Cerebellum (tissue), 4 donors: ENCODE measurements at places on chromosomes 6 and 20.
A peak's percentile ranks its signal among the peaks of the same experiment; 100 is the strongest.

DNA sequence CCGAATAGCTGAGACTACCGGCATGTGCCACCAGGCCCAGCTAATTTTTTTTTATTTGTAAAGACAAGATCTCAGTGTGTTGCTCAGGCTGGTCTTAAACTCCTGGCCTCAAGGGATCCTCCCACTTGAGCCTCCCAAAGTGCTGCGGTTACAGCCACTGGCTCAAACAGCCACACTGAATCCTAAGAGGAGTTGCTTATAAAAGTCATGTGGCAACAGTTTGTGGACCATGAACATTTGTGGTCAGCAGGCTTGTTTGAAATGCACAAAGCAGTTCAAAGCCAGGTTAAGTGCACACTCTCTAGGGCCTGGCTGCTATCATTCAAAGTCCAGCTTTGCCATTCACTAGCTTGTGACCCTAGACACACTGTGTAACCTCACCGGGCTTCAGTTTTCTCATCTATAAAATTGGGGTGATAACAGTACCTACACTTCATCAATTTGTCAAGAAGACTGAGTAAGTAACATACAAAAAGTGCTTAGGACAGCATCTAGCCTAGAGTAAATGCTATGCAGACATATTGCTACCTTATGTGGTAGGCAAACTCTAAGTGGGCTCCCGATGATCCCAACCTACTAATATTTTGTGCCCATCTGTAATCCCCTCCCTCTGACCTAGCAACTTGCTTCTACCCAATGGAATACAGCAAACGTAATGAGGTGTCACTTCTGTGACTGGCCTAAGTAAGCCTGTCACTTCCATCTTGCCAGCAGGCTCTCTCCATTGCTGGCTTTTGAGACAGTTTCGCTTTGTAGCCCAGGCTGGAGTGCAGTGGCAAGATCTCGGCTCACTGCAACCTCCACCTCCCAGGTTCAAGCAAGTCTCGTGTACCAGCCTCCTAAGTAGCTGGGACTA is 122.9 kb downstream of the ZMYND8 start:
- no peak for DNase-seq

DNA sequence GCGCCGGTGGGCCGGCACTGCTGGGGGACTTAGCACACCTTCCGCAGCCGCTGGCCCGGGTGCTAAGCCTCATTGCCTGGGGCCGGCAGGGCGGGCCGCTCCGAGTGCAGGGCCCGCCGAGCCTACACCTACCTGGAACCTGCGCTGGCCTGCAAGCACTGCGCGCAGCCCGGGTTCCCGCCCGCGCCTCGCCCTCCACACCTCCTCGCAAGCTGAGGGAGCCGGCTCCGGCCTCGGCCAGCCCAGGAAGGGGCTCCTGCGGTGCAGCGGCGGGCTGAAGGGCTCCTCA is 10.7 kb upstream of the MPC1 start:
- no peak for DNase-seq

- DNase-seq, result no peak
These were observed 10.8 kb upstream of the PARD6B start for GRCh38 chr20:50720582-50720981.

DNA sequence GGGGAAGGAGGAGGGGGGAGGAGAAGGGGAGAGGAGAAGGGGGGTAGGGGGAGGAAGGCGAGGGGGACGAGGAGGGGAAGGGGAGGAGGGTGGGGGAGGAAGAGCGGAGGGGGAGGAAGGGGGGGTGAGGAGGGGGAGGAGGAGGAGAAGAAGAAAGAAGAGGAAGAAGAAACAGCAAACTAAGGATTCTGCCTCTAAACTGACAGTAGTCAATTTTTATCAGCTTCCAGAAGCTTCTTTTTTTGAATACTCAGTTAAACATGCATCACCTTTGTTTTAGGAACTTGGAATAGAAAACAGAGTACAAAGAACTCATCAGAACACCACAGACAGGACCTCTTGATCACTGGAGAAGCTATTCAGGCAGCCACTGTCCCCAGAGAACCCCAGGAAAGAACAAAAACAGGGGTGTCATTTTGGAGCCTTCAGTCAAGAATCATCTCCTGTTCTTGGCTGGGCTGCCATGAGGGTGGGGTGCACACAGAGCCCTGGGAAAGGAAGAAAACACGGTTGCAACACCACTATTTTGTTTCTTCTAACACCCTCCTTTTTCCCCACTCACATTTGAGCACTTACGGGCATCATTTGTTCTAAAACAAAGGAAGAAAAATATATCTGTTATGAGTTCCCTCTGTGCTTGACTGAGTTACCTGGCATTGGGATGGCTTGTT is 67.4 kb downstream of the TMEM170B start:
- DNase-seq, result no peak

GRCh38 chr20:51473771-51474170 is 68.7 kb downstream of the NFATC2 start:
- no peak for DNase-seq

- no peak for DNase-seq
These were observed 28.4 kb upstream of the CDH22 start for GRCh38 chr20:46336735-46337134.

GRCh38 chr20:62918147-62918546 is 8.2 kb downstream of the DIDO1 start:
- no peak for DNase-seq

GRCh38 chr20:46757754-46758678 is 48.6 kb downstream of the SLC2A10 start:
- no peak for DNase-seq

DNA sequence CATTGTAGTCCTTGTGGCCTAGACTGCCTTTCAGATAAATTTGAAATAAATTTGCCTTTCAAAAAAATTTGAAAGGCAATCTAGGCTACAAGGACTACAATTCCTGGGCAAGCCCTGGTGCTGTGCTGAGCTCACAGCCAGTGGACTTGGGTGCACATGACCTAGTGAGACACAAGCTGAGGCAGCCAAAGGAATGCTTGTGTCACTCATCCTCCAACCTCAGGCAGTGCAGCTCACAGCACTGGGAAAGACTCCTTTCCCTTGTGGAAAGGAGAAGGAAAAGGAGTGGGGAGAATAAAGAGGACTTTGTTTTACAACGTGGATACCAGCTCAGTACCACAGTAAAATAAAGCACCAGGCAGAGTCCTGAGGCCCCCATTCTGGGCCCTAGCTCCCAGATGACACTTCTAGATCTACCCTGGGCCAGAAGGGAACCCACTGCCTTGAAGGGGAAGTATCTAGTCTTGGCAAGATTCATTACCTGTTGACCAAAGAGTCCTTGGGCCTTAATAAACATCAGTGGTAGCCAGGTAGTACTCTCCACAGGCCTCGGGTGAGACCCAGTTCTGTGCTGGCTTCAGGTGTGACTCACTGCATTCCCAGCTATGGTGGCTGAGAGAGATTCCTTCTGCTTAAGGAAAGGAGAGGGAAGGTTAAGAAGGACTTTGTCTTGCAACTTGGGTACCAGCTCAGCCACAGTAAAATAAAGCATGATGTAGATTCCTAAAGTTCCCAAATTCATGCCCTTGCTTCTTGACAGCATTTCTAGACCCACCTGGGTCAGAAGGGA is 659.7 kb upstream of the FLRT3 start:
- DNase-seq, result no peak

DNA sequence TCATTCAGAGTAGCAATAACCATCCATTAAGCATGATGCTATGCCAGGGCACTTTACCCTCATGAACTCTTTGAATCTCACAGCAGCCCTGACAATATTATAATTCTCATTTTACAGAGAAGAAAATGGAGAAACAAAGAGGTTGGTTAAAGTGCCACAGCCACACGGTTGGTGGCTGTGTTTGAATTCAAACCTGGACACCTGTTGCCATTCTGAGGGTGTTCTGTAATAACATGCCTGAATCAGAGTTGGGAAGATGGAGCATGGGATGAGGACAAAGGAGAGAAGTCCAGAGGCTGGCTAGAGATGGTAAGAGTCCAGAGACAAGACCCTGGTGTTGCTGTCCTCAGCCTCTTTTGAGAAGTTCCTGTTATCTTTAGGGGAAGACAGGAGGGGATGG is 127.7 kb downstream of the DHX35 start:
- no peak for DNase-seq

DNA sequence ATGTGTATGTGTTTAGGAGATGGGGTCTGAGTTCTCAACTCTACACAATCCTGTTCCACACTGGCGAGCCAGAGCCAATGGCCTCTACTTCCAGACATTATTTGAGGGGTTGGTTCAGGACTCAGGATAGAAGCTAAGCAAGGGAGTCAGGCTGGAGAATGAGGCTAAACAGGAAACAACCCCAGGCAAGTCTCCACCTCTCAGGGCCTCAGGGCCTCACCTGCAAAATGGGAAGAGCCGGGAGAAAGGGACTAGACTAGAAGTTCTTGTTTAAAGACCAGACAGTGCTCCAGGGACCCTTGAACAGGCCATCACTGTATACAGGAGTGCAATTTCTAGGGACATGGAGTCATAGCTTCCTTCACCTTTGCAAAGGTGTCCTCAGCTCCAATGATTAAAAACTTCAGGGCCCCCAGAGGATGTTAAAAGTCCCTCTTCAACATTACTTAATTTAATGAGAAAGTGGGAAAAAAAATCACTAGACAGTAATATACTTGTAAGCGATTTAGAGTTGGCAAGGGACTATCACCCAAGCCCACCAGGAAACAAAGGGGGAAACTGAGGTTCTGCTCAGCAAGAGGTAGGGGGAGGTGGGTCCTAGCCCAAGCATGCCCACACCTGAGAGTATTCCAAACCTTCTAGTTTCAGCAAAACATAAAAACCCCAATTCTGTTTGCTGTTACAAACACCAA is 41.7 kb downstream of the ZMYND8 start:
- DNase-seq, result no peak

- no peak for DNase-seq
These were observed 37.0 kb upstream of the GCLC start for GRCh38 chr6:53581856-53582255.

DNA sequence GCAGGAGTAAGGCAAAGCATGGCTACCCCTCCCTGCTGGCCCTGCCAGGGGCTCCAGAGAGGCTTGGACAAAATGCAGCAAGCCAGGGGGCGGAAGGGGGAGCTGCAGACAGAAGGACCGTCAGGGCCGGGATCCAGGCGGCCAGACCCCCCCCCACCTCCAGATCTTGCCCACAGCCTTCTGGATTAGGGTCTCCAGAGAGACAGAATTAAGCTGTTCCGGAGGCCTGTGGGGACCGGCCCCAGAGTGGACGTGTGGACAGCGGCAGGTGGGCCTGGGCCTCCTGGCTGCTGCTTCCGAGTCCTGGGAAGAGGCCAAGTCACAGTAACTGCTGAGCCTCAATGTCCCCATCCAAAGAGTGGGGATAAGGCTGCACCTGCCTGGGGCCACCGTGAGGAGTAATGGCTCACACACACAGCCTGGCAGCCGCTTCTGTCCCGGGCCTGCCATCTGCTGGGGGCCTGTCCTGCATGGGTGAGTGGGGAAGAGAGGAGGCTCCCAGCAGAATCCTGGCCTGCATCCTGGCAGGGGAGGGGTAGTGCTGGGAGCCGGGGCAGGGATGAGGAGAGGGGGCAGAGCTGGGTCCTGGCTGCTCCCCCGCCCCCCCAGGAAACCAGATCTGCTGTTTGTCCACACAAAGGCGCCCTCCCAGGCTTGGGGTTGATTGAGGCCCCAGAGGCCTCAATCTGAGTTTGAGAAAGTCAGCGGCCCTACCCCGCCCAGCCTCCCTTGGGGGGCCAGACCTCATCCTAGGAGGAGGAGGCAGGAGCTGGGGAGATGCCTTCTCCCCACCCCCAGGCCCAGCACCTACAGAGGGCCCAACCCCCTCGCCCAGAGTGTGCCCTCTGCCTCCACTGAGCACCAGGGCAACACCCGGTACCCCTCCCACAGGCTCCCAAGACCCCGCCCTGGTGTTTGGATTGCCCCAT is 3.9 kb downstream of the LAMA5 start:
- peak; percentile 61 for DNase-seq

- no peak for DNase-seq
These were observed 46.8 kb downstream of the KCNB1 start for GRCh38 chr20:49435639-49436038.

- DNase-seq, result no peak
These were observed 237.1 kb upstream of the CITED2 start for GRCh38 chr6:139611327-139612134.

DNA sequence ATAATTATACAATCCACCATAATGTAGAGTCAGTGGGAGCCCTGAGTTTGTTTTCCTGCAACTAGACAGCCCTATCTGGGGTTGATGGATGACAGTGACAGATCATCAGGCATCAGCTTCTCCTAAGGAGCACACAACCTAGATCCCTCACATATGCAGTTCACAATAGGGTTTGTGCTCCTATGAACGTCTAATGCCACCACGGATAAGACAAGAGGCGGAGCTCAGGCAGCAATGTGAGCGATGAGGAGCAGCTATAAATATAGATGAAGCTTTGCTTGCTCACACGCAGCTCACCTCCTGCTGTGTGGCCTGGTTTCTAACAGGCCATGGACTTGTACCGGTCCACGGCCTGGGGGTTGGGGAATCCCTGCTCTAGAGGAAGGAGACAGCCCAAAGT is 25.9 kb downstream of the EDEM2 start:
- DNase-seq, result no peak

DNA sequence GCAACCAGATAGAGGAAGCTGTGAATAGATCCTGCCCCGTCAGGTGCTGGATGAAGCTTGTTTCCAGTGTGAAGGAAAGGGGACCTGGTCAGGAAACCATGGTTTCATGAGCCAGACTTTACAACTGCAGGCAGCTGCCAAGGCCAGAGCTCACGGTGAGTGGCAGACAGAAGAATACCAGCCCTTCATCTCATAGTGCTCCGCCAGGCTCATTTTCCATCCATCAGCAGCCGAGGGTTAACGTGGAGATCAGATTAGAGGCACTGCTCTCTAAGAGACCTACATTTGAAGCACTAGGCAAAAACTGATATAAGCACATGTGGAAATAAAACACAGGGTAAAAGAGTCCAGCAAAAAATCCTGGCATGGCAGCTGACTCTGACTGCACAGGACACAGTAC is 172.4 kb downstream of the CD24 start:
- no peak for DNase-seq
